Amniotic stem cell (primary cell): ENCODE measurements at places on chromosomes 7 and 10.

DNA sequence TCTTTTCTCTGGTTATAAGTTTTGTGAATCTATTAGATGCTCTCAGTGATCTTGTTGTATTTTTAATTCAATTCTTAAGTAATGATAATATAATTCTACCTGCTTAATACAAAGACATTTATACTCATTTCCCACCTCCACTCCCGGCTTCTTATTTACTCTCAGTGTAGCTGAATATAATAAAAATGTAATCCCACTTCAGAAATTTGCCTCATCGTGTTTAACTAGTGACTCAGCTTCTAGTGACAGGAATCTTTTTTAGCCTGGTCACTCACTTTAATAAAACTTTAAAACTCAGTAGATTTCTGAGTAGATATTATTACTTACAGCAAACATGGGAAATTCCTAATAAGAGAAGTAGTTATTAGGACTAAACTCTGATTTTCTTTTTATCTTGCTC lies 1506.2 kb upstream of the LRRTM3 start:
- DNase-seq, result no peak

- DNase-seq, result no peak
These were observed 257.1 kb downstream of the KLF6 start for GRCh38 chr10:3527869-3528268.

- no peak for DNase-seq
These were observed 1247.8 kb downstream of the TYW1 start for GRCh38 chr7:68244389-68244788.

GRCh38 chr7:20441991-20442441 lies 111.3 kb downstream of the ITGB8 start:
- no peak for DNase-seq

DNA sequence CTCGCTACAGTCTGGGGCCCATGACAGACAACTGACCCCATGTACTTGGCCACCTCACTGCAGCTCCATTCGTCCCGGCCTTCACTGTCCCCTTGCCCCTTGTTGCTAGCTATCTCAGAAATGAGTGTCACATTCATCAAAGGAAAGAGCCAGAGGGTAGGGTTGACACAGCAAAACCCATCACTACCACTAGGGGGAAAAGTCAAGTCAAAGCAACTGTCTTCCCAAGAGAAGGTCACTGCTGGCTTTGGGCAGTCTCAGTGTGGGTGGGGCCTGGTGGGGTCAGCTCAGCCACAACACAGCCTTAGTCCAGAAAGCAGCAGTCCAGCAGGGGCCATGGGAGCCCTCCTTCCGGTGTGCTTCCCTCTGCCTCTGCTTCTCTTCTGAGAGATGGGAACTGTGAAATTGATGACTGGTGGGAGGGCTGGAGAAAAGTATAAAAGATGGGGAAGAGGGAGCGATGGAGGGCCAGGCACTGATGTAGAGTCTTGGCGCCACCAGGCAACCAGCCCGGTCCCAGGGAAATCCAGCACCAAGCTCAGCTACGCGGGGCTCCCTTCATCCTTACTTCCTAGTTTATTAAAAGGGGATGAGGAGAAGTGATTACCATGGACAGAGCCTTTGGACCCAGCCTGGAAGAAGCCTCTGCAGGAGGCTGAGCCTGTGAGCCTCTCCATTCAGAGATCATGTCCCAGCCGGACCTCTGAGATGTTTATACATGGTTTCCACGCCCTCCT lies 58.0 kb downstream of the PLXNA4 start:
- no peak for DNase-seq

GRCh38 chr10:24114556-24114955 lies 94.4 kb upstream of the KIAA1217 start:
- DNase-seq, result no peak

DNA sequence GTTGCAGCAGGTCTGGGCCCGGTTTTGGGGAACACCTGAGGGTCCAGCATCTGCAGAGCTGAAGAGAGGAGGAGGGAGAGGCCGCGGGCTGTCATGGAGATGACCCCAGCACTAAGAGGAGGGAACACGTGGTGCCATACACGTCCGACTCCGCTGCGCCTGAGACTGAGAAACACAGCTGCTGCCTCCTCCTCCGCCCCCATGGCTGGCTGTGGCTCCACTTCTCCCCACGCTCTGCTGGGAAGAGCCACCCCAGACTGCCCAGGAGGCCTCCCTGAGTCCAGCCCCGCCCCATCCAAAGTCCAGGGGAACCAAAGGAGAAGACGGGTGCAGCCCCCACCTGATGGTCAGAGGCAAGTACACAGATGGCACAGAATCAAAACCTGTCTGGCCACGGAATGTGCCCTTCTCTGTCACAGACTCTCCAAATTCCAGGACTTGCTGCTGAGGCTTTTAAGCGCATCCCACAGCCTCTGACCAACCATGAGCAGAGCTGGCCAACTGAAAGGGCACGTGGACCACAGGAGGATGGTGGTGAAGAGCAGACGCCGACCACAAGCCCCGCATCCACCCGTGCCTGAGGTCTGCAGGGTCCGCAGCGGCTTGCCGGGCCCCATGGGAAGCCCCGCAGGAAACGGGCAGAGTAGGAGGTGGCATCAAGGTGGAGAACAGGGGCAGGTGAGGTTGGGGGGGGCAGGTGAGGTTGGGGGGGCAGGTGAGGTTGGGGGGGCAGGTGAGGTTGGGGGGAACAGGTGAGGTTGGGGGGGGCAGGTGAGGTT lies 24.0 kb downstream of the STK32C start:
- DNase-seq, result no peak

DNA sequence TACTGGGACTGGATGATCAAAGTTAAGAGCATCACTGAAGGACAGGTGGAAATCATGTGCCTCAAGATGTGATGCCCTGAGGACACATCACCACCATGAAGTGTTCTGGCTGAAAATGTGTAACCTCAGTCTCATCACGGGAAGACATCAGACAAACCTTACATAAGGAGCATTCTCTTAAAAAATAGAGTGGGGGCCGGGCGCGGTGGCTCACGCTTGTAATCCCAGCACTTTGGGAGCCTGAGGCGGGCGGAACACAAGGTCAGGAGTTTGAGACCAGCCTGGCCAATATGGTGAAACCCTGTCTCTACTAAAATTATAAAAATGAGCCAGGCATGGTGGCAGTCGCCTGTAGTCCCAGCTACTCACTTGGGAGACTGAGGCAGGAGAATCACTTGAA lies 65.6 kb downstream of the LOXL4 start:
- DNase-seq, result no peak

- DNase-seq, result no peak
These were observed 45.5 kb upstream of the NKX2-3 start for GRCh38 chr10:99487125-99487807.

DNA sequence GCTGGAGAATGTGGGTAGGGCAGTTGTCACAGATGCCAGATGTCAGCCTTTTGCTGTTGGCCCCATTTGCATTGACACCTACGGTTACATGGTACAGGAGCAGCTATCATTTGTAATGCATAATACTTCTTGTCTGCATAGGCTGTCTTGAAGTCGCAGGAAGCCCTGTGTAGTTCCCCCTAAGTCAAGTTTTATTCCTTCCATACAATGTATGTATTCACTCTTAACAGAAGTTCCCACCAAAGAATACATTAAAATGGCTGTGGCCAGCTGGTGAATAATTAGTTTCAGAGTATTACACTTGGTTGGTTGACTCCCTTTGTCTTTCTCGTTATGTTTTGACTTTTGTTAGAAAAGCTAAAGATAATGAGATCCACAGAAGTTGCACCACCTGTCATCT lies 1169.0 kb downstream of the REEP3 start:
- DNase-seq, result no peak

DNA sequence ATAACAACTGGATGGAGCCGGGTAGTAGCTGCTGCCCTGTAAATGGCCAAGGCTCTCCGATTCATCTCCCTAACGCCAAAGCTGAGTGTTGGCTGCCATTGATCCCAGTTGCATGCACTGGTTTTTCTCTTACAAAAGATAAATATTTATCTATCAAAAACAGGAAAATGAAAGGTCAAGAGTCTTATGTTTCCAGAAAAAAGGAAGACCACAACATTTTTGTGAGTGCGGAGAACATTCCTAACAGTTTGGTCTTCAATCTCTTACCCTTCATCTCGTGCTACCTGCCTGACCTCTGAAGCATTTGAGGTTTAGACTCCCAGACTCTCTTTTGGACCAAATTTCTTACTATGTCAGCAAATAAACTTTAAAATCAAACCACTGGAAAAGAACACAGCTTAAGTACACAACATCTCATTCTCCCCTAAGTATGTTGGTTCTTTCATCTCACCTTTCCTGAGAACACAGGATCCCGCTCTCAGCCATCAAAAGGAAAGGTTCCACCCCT lies 61.6 kb downstream of the SORBS1 start:
- DNase-seq, result no peak

DNA sequence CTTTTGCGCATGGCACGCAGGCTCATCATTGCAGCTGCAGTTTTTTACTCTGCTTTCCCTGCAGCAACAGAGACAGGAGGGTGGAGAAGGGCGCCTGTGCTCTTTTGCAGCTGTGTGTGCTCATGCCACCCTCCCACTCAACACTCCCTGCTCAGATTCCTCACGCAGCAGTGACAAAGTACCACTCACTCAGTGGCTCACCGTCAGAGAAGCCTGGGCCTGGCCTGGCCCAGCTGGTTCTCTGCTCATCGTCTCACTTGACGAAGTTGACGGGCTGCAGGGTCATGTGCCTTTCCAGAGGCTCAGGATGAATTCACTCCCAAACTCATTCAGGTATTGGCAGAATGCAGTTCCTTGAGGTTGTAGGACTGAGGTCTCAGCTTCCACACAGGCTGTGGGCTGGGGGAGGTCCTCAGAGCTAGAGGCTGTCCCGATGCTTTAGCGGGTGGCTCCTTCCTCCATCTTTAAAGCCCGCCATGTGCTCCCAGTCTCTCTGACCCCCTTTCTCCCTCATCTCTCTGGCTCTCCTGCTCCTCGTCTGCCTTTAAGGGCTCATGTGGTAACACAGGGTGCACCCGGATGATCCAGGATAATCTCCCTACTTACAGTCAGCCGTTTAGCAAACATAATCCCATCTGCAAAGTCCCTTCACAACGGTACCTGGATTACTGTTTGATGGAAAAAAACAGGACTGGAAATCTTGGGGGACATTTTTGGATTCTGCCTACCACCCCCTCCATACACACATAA lies 25.8 kb downstream of the PTPRE start:
- no peak for DNase-seq

- no peak for DNase-seq
These were observed 284.9 kb upstream of the VWC2 start for GRCh38 chr7:49488573-49488972.

DNA sequence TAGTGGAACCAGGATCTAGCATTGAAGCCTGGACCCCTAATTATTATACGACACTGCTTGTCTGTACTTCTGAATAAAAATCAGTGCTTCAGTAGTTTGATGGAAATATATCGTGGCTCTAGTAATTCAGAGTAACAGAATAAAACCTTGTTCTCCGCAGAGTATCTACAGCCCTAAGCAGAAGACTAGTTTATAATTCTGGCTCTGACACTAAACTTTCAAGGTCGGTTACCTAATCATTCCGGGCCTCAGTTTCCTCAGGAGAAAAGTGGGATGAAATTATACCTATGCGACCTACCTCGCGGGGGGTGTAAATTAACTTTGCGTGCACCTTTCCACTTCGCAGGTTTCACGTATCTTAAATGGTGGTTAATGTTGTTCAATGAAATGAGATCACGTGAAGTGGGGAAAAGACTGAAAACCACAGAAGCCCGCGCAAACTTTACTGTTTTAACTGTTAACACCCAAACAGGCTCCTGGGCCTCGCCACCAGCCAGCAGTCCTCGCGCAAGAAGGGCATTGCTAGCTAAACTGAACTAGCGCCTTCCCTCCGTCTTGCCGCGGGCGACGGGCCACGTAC lies 615 bp downstream of the THAP5 start:
- DNase-seq, result no peak

DNA sequence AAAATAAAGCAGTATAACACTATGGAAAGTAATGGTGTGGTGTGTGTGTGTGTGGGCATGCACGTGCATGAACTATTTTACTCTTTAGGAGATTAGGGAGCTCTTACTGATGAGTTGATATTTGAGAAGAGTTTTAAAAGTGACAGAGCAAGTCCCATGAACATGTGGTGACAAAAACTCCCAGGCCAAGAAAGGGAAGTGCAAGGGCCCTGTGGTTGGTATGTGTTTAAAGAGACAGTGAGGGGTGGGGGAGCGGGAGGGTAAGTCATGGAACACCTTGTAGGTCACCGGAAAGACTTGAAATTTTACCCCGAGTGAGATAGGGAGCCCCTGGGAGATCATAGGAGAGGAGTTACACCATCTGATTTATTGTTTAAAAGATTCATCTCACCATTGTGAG lies 63.3 kb downstream of the AKR1B1 start:
- no peak for DNase-seq

DNA sequence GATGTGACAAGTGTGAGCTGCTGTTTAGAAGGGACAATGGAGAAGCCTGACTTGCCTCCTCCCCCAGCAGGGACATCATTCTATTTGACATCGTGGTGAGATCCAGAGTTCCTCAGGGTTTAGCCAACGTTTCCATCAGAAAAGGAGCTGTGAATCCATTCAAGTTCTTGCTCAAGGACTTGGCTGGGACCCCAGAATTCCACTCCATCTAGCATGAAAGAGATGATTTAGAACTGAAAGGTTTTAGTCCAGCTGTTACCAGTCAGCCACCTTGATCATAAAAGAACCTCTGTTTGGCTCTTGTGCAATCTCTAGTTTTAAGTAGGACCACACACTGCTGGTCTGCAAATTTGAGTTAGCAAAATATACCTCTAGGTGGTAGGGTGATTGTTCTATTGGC lies 337.6 kb downstream of the FRMD4A start:
- DNase-seq, result no peak

DNA sequence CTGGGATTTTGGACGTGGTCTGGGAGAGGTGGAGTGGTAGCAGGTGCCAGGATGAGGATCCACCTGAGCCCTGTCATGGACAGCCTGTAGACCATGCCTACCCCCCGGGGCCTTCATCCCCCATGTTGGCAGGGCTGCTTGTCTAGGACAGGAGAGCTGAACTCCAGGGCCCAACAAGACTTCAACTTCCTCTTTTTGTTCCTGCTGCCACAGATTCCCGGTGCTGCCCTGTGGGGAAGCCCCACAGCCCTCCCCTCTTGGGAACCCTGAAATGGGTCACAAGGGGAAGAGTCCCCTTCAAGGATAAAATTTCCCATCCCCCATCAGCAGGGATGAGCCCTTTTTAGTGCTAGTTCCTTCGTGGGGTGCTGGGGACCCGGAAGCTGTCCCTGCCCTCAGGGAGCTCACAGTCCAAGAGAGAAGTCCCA lies 1.3 kb upstream of the CUEDC2 start:
- no peak for DNase-seq

GRCh38 chr7:22612776-22613175 lies 112.8 kb upstream of the STEAP1B start:
- no peak for DNase-seq

GRCh38 chr7:8056439-8056838 lies 87.8 kb downstream of the GLCCI1 start:
- DNase-seq, result no peak

- no peak for DNase-seq
These were observed 74.6 kb downstream of the WDFY4 start for GRCh38 chr10:48759113-48759901.

DNA sequence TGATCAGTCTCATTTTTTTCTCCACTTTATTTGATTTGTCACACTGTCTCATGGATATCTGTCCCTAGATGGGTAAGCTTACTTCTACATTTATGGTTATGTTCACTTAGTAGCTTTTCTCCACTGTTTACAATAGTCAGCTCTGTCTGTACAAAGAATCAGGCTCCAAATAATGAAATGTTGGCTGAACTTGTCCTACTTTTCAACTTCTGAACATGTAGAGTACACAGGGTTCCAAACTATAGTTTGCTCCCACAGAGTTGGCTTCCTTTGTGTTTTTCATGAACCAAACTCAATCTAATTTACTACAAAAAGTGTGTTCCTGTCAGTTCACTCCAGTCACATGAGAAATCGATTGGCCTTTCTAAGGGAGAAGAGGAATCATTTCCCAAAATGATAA lies 175.0 kb downstream of the CCDC71L start:
- no peak for DNase-seq
